ENCODE measurements at places on chromosomes 11 and 22. TPM values are rescaled to one million over a fixed set of nuclear protein-coding genes. Genes with fewer than 3 reads are reported as not detected.

Gene PTGDR2
- total RNA-seq = 3.0 TPM

GRCh38 chr11:13423372-13423771 is 39.6 kb downstream of the BTBD10 start:
- DNase-seq = no peak

Gene OR51A4
- total RNA-seq = not detected

Gene CRACR2B
- 18.9 TPM for total RNA-seq

DNA sequence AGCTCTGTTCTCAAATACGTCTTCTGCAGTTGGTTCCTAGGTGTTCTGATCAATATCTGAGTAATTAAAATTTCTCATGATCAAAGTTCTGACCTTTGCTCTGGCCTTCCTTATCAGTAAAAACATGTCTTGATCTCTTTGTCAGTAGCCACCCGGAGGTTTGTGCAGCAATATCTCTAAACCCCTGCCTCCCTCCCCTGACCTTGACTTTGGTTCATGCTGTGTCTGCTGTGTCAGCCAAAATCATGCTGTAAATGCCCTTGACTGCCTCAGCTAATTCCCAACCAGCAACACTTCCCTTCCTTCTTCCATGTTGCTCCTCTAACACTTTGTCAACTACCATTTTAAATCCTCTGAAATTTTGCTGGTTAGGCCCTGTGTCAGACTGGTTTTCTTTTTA is 424.7 kb downstream of the FAM181B start:
- DNase-seq = no peak

DNA sequence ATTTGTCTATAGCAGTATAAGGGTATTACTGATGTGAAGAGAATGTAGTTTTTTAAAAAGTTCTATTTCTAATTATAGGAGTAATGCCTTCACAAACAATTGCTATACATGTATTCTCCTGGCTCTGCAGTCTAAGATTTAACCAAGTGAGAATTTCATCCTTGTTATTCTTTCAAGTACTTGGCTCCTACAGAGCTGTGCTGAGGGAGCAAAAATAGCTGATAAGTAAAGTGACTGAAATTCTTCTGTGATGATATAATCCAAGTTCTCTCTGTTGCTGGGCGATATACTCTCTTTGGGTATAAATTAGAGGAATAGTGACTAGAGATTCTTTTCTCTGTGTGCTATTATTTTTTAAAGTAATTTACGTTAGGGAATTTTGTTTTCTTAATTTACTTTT is 68.0 kb downstream of the PGR start:
- no peak for DNase-seq

GRCh38 chr11:27933992-27934829 is 173.7 kb downstream of the KIF18A start:
- no peak for DNase-seq

Gene TSGA10IP
- not detected for total RNA-seq

Gene RASGRP2
- total RNA-seq = 38.4 TPM

Gene UPK3A
- total RNA-seq = 0.65 TPM

GRCh38 chr11:85682330-85683305 is 3.4 kb downstream of the CCDC89 start:
- peak; percentile 86 for DNase-seq

GRCh38 chr11:120828847-120829246 is 195.1 kb upstream of the TBCEL start:
- no peak for DNase-seq

GRCh38 chr11:8149726-8150125 is 19.1 kb downstream of the RIC3 start:
- DNase-seq = no peak

GRCh38 chr11:61138935-61139334 is 22.3 kb downstream of the VPS37C start:
- no peak for DNase-seq

DNA sequence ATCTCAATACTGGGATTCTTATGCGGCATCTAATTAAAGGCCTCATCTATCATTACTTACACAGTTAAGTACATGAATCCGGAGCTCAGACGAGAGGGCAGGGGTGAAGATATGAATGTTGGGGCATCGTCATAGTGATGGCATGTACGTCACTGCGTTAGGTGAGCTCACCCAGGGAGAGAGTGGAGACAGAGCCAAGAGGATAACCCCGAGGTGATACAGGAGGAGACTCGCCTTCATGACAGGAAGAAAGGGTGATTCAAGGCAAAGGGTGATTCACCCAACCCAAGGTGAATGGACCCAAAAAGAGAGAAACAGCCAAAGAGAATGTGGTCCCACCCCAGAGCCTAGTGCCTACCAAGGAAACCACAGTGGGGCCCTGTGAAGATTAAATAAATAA is 132.9 kb upstream of the BLID start:
- no peak for DNase-seq

GRCh38 chr11:17831883-17832282 is 97.3 kb downstream of the KCNC1 start:
- no peak for DNase-seq

DNA sequence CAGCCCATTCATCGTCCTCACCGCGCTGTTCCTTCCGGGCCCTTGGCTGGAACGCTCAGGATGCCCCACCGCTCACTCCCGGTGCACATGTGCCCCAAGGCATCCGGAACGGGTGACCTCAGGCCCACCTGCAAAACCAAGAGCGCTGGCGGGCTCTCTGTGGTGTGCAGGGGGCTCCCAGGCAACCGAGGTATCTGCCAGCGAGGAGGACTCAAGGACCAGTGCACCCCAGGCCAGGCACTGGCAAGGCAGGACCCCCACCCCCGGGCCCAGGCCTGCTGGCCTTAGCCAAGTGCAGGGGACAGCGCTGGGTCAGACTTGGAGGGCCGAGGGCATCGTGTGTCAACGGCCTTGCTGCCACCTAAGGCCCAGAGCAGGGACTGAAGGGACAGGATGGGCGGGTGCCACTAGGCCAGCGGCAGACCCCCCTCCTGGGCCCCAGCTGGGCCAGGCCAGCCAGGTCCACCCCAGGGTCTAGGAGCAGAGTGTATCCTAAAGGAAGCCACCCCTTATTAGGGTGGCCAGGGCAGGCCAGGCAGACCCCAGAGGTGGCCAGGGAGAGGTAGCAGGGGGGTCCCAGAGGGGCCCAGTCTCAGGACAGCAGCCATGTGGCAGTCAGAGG is 8.5 kb downstream of the TNNT3 start:
- DNase-seq = no peak

GRCh38 chr11:33333816-33334215 is 76.6 kb downstream of the HIPK3 start:
- DNase-seq = no peak

- DNase-seq = no peak
Measured at GRCh38 chr11:9601876-9602199, 28.4 kb downstream of the WEE1 start.

DNA sequence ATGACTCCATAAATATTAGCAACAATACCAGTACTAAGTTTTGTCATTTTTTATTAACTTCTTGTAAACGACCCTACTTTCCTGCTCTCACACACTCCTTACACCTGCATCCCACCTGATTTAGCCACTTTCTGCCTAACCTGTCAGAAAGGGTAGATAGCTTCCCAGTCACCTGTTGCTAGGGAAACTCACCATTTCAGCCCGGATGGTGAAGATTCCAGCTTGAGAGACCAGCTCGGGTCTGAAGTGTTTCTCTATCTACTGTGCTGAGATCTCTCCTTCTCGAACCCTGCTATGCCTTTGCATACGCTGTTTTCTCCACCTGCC is at the start of gene PARVG:
TSS of gene PARVG (plus strand) at position 220 of the 327 bp plus-strand sequence. CDS start 2,405 bp downstream, outside the sequence.
- no peak for DNase-seq

DNA sequence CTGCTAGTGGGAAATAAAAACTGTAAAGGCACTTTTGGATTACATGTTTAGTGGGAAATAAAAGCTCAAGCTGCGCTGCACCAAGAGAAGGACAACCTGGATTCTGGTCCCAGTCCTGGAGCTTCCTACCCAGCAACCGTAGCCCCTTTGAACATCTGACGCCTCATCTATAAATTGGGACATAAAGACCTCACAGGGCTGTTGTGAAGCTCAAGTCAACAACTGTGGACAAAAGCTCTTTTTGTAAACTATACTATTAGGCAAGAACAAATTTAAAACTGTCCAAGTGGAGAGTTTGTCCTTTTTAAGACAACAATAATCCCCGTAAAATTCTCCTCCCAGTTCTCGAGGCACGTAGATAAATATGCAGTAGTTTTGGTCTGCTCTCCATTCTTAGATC is 17.6 kb upstream of the PCF11 start:
- DNase-seq = no peak

GRCh38 chr11:30131535-30131934 is 99.3 kb upstream of the FSHB start:
- DNase-seq = no peak

DNA sequence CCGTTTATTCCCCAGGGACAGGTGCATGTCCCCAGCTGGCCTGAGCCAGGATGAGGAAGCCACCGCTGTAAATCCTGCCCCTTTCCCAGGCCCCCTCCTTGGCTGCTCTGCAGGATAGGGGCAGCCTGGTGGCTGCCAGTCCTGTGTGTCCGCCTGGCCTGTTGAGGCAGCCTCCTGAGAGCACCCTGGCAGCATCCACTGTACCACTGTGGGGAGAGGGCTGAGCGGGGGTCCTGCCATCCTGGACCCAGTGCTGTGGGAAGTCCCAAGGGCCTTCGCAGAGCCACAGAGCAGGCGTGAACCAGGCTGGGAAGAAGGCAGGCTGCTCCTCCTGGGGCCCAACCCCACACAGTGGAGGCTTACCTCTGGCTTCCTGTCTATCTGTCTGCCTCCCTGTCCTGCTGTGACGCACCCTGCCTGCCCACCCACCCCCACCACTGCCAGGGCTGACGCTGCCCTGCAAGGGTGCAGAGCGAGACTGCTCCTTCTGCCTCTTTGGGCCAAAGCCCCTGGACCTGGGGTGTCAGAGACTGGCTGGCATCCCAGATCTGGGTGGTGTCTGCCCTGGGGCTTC is 8.4 kb downstream of the KCTD17 start:
- no peak for DNase-seq

- DNase-seq = no peak
Measured at GRCh38 chr11:69243496-69244200, 50.3 kb upstream of the MYEOV start.

DNA sequence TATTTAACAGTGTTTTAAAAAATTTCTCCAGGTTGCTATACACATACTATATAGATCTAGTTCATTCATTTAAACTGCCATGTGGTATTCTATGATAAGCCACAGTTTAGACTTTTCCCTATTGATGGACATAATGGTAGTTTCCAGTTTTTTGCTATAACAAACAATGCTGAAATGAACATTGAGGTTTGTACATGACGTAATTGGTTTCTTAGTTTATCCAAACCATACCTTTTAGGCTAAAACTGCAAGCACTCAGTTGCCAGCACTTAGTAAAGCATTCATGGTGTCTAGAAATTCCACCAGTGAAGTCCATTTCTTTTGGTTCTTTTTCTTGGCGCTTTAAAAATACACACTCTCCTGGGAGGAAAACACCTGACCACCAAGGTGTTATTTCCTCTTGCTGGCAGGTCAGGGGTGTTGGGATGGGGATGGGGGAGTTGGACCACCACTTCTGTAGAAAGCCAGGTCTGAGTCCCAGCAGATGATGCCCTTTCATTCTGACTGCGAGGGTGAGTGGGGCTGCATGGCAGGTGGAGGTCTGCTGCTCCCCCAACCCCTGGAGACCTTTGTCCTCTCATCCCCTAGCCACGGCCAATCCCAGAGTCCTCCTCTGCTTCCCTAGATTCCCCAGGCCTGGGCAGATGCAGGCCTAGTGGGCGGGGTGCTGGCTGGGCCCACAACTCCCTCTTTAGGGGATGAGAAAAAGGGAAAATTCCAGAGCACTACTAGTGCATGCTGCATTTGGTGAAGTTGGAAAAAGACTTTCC is 41.1 kb downstream of the C11orf91 start:
- DNase-seq = no peak

Gene SMIM35
- total RNA-seq = not detected

- no peak for DNase-seq
Measured at GRCh38 chr11:81892770-81893635, 840.7 kb downstream of the FAM181B start.

Gene GGT5
- 21.0 TPM for total RNA-seq

DNA sequence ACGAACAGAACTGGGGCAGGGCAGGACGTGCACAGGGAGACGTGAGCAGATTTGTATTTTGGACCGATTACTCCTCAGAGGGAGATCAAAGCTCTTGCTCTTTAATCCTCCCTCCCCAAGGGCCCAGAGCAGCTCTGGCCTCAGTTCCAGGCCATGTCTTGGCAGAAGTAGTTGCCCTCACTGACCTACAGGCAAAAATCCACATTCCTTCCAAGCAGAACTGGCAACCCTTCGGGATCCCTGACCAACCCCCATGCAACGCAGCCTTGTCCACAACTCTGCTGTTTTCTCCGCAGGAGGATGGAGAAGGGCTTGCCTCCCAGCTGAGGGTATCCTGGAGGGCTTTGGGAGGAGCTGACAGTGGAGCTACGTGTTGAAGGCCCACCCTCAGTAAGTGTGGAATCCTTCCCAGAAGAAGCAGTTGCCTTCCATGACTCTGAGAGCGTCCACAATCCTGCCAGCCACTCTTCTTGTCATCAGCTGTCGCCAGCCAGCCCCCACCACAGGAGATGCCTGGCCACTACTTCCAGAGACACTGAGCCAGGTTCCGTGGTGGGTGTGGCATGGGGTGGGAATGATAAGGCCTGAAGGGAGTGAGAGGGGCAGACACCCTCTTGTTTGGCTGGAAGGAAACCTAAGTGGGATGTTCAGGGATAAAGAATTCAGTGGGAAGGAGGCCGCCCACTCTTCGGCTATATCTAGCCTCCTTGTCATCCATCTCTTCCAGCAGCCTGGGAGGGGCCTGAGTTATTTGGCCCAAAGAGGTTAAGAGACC is 68.1 kb downstream of the PDE2A start:
- DNase-seq = no peak

Gene THRSP
- 2.6 TPM for total RNA-seq

GRCh38 chr11:86869966-86870570 is 69.7 kb downstream of the PRSS23 start:
- DNase-seq = peak; percentile 63

DNA sequence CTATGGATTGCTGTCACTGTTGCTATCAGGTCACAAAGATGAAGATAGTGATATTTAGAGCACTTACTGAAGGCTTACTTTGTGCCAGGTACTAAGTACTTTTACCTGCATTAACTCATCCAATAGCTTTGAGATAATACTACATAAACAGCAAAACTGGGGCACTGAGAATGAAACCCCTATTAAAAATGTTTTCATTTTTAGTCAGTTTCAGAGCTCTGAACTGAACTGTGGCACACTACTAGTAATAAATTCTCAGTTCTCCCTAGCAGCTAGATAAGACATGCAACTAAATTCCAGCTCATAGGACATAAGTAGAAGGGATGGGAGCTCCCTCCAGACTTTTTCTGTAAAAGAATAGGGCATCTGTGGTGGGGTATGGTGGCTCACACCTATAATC is 24.0 kb downstream of the ARFGAP3 start:
- no peak for DNase-seq

Gene SLC7A4
- total RNA-seq = 0.16 TPM

- DNase-seq = no peak
Measured at GRCh38 chr22:48357196-48357595, 1470.5 kb downstream of the BRD1 start.

DNA sequence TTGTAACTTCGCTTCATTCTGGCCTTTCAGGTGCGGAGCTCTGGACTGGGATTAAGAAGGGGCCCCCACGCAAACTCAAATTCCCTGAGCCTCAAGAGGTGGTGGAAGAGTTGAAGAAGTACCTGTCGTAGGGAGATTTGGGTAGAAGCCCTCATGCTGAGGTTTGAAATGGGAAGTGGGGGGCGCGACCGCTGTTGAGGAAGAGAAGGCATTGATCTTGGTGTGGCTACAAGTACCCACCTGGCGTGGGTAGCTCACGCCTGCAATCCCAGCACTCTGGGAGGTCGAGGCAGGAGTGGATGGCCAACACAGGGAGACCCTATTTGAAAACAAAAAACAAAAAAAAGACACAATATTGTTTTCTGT is 779 bp downstream of the SELENOH start:
- DNase-seq = no peak

- no peak for DNase-seq
Measured at GRCh38 chr11:133897331-133897650, 52.0 kb upstream of the SPATA19 start.

Gene DBX1
- not detected for total RNA-seq
